ENCODE measurements at places on chromosomes 5 and 9. TPM values are rescaled to one million over a fixed set of nuclear protein-coding genes. Genes with fewer than 3 reads are reported as not detected.

- DNase-seq = peak; percentile 28
These were observed 50.8 kb upstream of the PCSK1 start for GRCh38 chr5:96483878-96484277.

GRCh38 chr9:116494815-116495634 lies 192.1 kb upstream of the TRIM32 start:
- DNase-seq = peak; percentile 61

GRCh38 chr9:14766299-14766698 lies 43.8 kb upstream of the CER1 start:
- no peak for DNase-seq

DNA sequence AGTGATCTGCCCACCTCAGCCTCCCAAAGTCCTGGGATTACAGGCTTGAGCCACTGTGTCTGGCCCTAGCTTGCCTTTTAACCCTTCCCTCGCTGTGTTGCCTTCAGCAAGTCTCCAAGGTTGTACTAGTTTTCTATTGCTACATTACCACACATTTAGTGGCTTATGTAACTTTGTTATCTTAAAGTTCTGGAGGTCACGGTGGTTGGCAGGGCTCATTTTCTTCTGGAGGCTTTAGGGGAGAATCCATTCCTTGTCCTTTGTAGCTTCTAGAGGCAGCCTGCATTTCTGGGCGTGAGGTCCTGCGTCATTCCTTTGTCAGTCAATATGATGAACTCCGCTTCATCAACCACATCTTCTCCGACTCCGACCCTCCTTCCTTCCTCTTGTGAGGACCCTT lies 2.9 kb upstream of the PRRC2B start:
- no peak for DNase-seq

GRCh38 chr5:168679515-168679920 lies 100.3 kb upstream of the PANK3 start:
- peak; percentile 79 for DNase-seq

DNA sequence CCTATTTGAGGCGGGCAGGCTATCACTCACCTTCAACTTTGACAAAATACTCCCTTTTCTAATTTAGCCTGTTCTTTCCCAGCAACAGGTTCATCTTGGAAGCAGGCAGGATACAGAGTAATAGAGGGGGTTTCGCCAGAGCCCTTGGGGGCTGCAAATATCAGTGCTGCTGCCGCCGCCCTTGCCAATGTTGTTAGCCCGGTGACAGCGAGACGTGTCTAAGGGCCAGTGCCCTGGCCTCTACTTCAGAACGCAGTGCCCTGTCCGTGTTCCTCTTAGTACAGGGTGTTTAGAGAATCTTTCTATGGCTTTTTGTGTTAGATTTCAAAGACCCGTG lies 703 bp downstream of the FAM120AOS start:
- DNase-seq = no peak

Gene SGCD
- total RNA-seq = not detected

Gene ELOVL7
- not detected for total RNA-seq

Gene RMI1
- total RNA-seq = 20.6 TPM
